ENCODE measurements at places on chromosomes 3 and 15.

DNA sequence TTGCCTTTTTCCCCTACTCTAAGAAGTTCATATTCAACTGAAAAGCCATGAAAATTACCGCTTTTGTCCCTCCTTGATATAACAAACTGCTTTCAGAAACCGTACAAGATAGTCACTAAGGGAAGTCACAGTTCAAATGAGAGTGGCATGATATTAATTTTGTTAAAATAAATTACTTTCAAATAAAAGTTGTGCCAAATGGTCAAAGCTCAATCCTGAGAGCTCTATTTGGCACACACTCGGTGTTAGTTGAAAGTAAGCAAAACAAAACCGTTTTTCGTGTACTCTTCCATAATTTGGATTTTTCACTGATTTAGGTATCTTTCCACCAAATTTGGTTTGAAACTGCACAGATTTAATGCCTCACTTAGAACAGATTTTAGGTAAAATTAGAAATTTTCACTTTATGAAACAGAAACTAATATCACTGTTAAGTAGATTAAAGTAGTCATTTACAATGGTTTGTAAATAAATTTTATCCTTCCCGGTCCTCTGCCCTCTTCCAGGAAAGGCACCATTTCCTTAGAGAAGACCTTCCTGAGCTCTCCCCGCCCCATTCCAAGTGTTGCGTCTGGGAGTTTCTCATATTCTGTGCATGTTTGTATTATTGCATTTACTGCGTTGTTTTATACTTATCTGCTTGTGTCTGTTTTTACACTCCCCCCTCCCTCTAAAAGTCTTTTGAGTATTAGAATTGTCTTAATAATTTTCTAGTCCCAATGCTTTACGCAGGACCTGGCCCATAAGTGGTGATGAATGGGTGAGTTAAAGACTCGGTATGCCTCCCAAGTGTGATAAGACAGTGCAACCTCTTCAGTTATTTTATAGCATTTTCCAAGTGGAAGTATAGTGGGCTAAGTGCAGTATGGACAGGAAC is 853 bp downstream of the TCAIM start:
- no peak for DNase-seq

- DNase-seq = peak; percentile 32
Measured at GRCh38 chr3:140953028-140953960, 11.7 kb downstream of the SLC25A36 start.

DNA sequence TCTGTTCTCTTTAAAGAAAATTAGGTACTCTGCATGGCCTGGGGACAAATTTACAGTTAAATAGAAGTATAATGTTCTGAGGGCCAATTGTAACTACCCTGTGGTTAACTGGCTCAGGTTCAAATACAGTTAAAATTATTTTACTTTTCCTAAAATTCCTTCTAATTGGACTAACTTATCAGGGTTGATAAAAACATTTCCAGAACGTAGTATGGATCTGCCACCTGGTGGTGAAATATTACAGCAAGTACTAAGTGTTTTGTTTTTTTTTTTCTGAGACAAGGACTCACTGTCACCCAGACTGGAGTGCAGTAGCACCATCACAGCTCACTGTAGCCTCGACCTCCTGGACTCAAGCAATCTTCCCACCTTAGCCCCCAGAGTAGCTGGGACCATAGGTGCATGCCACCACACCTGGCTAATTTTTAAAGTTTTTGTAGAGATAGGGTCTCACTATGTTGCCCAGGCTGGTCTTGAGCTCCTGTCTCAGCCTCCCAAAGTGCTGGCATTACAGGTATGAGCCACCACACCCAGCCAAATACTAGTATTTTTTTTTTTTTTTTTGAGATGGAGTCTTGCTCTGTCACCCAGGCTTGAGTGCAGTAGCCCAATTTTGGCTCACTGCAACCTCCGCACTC is 29.2 kb downstream of the NEO1 start:
- DNase-seq = peak; percentile 71

- DNase-seq = peak; percentile 12
Measured at GRCh38 chr3:146449613-146450012, 19.7 kb downstream of the PLSCR2 start.

DNA sequence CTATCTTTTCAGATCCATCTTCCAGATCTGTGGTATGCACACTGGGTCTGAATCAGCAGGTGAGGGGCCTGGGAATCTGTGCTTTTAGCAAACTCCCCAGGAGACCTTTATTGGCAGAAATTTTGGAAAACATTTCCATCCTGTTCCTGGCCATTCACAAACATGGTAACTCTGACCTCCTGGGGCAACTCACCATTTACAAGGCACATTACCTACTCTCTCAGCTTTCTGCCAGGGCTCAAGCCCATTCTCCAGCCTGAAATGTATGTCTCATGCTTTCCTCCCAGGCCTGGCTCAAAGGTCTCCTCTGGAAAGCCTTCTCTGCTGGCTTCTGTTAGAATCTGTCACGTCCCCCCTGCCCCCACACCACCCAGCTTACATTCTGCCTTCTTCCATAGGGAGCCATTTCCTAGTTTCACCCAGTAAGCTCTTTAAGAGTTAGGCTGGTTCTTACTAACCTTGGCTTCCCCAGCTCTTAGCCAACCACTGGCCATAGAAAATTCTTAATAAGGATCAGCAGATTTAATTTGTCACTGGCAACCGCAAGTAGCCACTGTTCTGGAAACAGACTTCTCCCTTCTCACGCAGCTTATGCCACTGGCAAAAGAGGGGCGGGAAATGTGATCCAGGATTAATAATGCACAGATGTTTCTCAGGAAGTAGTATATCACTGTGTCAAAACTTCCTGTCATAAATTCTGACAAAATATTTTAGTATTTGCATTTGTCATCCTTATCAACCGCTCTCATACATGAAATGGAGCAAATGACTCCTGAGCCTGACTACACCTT is 55.0 kb downstream of the RORA start:
- peak; percentile 28 for DNase-seq

DNA sequence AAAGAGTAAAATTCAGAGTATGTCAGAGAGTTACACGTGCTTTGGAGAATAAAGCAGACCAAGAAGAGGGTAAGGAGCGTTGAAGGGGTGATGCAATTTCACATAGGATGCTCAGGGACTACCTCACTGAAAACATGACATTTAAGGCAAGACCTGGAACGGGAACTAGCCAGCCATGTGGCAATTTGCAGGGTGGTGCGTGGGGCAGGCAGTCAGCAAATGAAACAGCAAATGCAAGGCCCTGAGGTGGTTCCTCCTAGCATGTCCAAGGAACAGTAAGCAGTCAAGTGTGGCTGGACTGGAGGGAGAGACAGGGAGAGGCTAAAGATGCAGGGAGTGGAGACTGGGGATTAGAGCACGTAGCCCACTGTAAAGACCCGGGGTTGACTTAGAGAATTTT is 146.1 kb upstream of the LPP start:
- peak; percentile 41 for DNase-seq

DNA sequence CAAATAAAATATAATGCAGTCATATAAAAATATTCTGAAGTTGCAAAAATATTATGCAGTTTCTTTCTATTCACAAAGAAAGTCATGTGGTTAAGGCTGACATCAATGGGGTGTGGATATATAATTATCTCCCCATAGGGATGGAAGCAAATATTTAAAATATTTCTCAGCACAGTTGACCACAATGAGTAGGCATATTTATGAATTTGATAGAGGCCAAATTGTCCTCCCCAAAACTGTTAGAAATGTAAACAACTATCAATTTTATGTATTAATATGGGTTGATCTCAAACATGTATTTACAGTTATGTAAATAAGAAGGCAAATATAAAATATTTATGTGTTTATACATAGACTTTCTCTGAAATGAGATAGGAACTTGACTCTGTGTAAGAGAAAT is 246.0 kb upstream of the CBLB start:
- DNase-seq = no peak

- DNase-seq = no peak
Measured at GRCh38 chr3:137524751-137525150, 239.4 kb upstream of the SOX14 start.

DNA sequence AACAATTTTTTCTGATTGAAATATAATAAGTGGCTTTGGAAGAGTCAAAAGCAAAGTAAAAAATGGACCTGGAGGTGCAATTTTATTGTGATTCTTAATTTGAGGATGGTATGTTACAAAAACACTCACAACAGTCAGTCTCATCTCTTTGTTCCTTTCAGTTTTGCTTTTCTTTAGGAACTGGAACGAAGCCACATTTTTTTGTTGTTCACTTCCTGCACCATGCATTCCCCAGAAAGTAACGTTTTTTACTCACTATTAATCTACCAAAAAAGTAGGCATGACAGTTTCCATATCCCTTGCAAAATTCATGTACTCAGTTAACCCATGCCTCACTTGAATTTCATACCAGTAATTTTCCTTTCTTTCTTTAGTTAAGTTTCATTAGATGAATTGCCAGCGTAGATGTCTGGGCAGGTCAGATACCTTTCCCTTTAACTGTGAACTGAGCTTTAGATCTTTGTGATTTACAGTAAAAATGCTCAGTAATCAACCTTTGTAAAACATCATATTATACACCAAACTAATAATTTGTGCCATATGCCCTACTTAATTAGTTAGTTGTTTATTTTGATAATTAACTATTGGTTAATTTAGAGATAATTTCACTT is 384.3 kb downstream of the ROBO1 start:
- DNase-seq = no peak

DNA sequence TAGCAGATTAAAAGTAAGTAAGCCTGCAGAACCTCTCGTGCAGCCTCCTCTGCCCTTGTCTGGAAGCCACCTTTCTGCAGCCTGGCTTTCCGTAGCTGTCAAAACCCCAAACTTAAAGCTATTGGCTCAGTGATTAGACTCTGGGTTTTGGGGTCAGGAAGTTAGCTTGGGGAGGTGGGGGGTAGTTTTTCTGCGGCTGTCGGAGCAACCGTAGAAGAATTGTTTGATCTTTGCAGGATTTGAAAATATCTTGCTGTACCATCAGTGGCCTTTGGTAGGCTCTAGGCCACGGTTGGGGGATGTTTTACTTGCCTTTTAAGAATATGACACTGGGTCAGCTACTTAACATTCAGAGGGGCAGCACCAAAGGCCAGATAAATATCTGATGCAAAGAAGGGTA is 88.4 kb upstream of the RASGRP1 start:
- peak; percentile 57 for DNase-seq

DNA sequence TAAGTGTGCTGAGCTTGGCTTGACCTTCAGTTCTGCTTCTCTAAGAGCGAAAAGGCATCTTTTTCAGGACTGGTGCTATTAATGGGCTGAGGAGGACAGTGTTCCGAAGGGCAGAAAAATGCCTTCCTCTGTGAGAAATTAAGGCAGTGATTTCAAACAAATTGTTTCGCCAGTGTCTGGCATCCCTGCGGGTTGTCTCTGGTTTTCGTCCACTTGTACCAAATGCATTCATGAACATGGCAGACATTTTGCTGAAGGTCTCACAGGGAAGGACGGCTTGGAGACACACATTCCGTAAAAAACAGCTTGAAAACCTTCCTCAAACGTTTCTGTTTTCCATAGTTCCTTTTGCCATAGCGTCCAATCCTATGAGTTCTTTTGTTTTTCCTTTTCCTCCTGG is 57.1 kb downstream of the CEMIP start:
- DNase-seq = no peak

DNA sequence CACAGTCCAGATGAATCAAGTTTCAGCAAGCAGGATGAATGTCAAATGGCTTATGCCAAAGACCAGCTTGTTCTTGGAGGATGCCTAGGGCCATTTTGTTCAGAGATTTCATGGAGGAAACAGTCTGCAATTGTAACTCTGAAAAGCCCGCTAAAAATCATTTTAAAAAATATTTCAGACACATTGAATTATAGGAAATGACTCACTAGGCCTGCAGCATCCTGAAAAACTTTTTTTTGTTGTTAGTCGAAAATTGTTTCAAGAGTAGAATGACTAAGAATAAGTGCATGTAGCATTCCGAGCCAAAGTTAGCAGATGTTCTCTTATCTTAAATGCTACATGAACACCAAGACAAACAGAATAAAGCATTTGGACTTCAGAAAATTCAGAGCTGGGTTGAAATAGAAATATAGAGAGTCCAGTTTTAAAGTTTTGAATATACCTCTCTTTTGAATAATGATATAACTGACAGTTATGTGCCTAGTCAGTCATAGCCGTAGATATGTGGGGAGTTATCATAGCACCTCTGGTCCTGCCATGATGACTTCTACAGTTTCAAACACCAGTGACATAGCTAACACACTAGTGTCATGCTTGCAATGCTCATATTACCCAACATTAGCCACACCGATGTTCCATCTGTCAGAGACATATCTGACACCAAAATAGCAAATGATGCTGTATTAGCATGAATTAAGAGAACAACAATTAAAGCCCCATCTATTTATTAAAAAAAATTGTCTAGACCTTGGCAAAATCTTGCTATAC is 1462.8 kb upstream of the GBE1 start:
- DNase-seq = no peak

- no peak for DNase-seq
Measured at GRCh38 chr3:126061301-126062032, 22.5 kb downstream of the SLC41A3 start.

DNA sequence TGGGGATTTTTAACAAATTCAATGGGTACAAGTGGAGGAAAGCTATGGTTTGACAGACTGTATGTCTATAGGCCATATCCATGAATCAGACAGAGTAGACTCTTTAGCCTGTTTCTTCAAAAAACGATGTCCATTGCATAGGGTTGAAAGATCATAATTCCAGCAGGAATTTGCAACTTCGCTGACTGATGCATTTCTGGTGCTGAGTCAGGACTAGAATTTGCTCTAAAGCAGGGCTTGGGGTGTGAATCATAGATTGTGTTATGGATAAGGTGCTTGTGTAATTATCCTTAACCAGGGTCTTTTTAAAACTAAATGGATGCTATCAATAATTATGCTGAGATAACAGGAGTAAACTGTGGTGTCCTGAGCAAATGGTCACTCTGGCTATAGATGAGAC is 200.4 kb upstream of the TBC1D5 start:
- DNase-seq = no peak

Measured in KBM-7 (cell line).